ENCODE measurements at places on chromosomes 11 and 22.

DNA sequence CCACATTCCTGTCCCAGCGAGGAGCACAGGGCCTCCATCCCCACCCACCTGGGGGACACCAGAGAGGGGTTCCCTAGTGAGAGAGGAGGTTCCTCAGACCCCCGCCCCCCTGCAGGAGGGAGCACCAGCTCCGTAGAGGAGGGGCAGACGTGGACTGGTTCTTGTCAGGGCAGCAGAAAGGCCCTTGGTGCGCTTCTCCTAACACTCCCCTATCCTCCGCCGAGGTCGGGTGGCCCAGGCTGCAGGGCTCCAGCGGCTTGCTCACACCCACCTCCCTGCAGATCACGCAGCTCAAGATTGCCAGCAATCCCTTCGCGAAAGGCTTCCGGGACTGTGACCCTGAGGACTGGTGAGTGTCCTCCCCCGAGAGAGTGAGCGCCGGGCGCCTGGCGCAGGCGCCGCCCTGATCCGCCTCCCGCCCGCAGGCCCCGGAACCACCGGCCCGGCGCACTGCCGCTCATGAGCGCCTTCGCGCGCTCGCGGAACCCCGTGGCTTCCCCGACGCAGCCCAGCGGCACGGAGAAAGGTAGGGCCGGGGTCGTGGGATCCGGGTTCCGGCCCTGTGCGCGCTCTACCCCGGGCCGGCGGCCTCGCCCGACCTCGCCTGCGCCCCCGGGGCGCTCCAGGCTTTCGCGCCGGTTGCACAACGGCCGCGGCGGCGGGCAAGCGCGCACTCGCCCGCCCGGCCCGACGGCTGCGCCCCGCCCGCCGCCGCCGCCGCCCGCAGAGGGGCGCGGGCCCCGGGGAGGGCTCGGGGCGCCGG lies 5.1 kb downstream of the TBX1 start:
- no peak for DNase-seq

GRCh38 chr11:38814670-38815069 lies 2216.6 kb upstream of the RAG2 start:
- no peak for DNase-seq

GRCh38 chr11:75325713-75326438 lies 25.6 kb downstream of the ARRB1 start:
- DNase-seq, result peak; percentile 29

- DNase-seq, result no peak
Measured at GRCh38 chr11:118643995-118644345, 35.5 kb downstream of the TREH start.

DNA sequence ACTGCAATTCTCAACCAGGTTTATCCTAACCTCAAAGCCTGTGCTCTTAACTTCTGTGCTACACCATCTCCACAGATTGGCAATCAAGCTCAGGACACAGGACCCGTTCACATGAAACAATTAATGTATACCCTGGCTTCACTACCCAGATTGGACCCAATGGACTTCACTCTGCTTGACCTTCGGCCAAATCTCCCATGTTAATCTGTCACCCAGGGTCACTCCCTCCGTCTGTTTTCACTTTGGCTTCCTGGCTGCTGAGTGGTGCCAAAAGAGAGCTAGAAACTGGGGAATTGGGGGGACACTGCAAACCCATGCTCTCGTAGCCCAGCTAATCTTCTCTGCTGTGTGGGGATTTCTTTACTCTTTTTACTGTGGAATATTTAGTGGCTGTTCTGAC lies 216.1 kb upstream of the ZC3H12C start:
- no peak for DNase-seq

DNA sequence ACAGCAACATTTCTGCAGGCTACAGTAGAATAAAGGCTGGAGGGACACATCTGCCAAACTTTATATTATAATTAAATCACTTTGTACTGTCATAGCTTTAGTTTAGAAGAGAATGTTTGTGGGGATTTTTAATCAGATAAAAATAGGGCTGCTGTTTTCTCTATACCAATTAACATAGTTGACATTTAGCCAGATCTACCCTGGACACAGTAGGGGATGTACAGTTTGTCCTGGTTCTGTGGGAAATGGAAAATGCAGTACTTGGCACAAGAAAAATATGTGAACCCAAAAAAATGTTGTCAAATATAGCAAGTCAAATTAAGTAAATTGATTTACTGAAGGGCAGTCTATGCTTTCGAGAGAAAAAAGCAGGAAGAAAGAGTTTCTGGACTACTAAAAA lies 20.8 kb upstream of the PICALM start:
- no peak for DNase-seq

DNA sequence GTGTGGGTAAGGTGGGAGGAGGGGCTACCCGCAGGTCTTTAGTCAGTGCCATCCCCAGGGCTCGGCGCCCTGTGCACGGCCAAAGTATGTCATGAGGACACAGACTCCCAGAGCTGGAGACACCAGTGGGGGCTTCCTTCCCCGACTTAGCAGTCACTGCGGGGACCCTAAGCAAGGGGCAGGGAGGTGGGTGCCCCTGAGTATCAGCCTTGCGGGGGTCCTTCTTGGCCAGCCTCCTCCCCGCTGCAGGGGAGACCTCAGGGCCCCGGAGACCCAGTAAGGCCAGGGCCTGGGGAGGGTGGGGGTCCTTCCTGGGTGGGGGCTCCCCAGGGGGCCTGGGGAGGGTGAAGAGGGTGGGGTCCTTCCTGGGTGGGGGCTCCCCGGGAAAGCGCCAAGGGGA lies 673.8 kb downstream of the BRD1 start:
- DNase-seq, result no peak

DNA sequence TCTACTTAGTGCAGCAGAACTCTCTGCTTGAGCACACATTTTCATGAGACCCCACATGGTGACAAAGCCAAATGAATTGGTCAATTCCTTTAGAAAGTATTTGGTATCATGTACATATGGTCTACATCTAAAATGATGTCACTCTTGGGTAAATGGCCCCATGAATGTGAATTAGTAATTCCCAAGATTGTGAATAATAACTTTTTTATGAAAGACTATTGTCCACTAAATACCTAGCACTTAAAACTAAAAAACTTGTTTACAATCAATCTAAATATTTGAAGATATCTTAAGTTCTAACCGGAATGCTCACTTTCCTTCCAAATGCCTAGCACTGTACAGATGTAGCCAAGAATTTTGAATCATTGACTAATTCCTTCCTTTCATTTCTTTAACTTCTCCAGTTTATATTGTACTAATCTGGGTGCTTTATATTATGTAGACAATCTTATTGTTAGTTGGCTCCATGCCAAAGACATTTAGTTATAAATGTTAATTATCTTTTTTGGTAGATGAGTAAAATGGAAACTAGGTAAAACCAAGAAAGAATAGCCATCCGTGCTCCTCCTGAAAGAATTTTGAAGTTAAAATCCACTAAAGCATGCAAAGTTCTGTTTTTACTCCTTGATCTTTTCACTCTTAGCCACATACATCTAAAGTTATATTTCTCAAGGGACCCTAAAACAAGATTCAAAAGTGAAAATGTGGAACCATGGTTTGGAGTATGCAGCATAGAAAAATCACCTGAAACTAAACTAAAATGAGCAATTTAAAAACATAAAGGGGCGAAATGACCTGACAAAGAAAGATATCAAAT lies 145.0 kb upstream of the ARHGAP20 start:
- no peak for DNase-seq
